ENCODE measurements at places on chromosomes 1 and 21.

DNA sequence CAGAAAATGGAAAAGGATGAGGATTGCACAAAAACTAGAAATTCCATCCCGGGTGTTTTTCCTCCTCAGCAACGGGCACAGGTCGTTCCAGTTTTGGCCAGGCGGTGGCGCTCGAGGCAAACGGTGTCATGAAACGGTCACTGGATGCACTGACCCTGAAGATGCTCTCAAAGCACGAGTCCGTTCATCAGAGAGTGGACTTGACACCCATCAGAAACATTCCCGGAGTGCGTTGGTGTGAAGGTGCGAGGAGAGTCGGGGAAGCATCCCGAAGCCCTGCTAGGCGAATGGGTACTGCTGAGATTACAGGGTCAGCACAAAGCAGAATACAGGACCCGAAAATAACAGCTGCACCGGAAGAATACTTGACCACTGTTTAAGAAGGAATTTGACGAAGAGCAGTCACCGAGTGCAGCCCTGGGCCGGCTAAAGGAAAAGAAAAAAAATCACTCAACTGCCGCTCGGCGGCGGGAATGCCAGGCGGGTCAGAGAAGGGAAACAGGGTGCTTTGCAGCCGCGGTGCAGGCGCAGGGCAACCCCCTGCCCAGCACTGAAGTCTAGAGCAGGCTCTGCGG lies 71.7 kb upstream of the ETS2 start:
- peak; percentile 46 for DNase-seq

GRCh38 chr1:8980656-8981055 lies 35.0 kb downstream of the CA6 start:
- no peak for DNase-seq

GRCh38 chr1:42037161-42037560 lies 116.0 kb upstream of the GUCA2B start:
- DNase-seq, result no peak

DNA sequence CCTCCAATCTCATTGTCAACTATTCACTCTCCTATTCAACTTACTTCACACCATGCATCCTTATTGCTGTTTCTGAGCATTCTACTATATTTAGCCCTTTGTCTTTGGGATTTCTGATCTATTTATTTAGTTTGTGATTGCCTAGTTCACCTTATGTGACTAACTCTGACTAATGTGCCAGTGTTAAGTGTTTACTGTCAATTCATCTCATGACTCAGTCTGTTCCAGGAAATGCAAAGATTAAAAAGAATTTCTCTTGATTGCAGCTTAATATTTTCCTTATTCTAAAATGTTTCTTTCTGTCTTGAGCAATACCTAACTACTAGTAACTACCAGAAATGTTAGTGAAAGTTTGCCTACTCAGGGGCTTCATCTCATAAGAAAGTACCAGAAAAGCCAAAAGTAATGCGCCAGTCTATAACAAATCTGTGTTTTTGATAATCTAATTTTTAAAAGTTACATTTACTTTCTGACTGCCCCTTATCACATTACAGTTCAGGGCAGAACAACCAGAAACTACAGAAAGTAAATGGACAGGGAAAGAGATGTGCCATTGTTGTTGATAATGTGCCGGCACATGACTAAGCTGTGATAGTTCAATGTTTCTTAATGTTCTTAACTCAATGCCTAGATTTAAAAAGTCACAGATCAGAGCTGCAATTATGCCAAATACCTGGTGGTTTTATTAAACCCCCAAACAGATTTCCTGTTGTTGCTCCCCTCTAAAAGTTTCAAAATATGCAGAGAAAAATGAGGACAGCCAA lies 556.5 kb downstream of the PTBP2 start:
- DNase-seq, result no peak

GRCh38 chr1:33709783-33710718 lies 153.8 kb upstream of the HMGB4 start:
- DNase-seq, result no peak

DNA sequence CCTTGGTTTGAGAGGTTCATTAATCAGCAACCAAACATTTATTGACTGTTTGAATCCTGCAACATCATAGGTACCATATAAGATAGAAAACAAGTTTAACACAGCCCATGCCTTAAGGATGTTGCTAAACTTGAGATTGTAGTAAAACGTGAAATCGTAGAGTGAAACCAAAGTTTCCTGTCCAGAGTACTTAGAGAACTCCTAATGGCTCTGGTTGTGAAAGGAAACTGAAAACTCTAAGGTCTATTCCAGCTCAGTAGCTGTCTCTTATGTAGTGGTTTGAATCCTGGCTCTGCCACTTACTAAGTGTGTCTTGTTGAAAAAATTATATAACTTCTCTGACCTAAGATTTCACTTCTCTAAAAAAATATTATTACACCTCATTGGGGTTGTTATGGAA lies 310.9 kb downstream of the NTNG1 start:
- no peak for DNase-seq

DNA sequence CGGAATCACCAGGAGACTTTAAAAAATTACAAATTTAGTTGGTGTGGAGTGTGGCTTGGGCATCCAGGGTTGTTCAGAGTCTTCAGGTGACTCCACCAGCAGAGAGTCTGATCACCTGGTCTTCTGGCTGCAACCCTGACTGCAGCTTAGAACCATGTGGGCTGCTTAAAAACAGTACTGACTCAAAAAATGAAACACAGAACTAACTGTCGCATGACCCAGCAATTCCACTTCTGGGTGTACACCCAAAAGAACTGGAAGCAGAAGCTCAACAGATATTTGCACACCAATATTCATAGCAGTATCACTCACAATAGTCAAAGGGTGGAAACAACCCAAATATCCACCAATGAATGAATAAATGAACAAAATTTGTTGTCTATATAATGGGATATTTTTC lies 17.3 kb downstream of the TLR5 start:
- DNase-seq, result no peak

DNA sequence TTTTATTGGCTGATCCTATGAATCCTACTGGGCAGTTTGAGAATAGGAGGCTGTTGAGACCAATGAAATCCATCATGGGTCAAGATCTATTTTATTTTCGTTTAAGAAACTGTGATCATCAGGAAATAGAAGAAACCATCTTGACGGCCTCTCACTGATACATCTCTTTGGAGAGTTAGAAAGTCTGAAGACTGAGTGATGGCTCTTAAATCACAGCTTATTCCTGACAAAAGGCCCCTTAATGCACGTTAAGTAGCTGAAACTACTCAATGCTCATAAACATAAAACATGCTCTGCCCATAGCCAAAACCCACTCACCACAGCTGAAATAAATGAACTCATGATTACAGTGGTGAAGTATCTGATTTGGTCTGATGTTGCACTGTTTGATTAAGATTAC lies 784.5 kb upstream of the NEGR1 start:
- no peak for DNase-seq

- no peak for DNase-seq
Measured at GRCh38 chr1:191405417-191405816, 752.8 kb upstream of the RGS18 start.

DNA sequence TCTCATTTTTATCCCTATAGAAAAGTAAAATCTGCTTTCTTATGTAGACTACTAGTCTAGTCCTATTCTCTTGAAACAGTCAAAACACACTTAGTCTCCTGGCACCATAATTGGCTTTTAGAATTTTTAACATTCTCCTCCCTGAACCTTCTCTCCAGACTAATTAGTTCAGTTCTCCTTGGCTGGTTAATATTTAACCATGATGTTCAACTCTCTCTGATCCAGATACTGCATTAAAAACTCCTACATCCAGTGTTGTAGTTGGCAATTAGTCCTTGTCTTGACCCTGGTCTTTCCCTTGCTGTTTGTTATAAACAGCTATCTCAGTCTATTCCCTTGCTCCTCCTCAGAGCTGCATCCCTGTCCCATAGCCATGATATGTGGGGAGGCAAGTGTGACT lies 422.9 kb upstream of the BEND5 start:
- DNase-seq, result no peak

- DNase-seq, result no peak
Measured at GRCh38 chr1:230913496-230913895, 45.2 kb upstream of the C1orf198 start.

GRCh38 chr1:172487550-172487949 lies 43.7 kb upstream of the PIGC start:
- no peak for DNase-seq

DNA sequence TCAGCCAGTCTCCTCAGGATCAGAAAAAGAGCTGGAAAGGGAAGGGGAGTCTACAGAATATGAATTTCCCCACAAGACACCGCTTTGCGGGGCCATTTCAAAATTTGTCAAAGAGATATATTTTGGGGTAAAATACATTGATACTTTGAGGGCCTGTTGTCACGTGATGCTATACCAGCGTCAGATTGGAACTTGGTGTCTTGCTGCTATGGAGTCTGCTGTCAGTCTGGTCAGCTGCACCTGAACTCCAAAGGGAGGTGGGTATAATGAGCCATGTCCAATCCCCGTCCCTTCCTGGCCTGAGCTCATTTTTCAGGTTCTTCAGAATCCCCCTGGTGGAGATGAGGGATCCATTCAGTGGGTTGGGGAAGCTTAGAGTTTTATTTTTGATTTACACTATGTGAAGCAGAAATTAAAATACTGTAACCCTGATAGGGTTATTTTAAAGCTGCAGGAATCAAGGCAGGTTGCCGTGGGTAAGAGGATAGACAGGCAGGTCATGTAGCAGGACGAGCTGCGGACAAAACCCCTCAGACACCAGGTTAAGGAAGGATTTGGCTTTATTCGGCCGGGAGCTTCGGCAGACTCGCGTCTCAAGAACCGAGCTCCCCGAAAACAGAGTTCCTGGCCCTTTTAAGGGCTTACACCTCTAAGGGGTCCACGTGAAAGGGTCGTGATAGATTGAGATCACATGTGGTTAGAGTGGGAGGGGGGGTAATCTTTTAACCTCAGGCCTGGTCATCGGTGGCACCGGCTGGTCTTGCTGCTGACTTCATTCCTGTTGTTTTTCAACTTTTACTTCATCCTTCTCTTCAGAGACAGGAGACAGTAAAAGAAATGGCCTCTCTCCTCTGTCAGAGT lies 2.2 kb upstream of the POFUT2 start:
- DNase-seq, result no peak

Measured in activated T-helper 1 cell treated with anti-CD3 and anti-CD28 coated beads, Interleukin-2, amount 50 U/mL, for 16 hours (primary cell).